ENCODE measurements at places on chromosomes 12 and 14. TPM values are rescaled to one million over a fixed set of nuclear protein-coding genes. Genes with fewer than 3 reads are reported as not detected.

DNA sequence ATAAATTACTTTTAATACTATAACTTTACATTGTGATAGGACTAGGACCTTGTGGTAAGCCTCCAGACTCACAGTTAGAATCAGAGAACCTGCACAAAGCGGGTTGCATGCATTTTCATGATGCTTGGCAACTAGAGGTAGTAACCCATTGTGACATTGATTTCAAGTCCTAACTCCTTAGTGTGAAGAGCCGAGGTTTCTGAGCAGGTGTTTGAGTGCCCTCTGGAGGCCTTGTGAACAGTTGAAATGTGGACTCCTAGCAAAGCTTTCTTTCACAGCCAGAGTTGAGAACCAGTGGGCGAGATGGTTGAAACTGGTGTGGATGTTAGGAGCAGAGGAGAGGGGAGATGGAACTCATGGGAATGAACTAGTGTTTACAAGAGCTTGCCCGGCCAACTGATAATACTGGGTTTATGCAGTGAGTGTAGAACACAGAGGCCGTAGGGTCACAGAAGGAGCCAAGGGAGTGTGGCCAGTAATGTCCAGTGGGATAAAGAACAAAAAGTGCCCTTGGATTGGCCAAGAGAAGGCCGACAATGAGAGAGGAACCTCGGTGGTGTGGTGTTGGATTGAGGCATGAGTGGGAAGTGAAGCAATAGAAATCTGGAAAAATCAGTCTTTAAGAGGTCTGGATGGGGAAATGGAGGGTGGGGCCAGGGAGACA, 10.9 kb downstream of the ZNF664 start:
- H3K4me3 ChIP-seq: no peak overlapping the region
- no peak for DNase-seq
- H3K27me3 ChIP-seq: no peaks in the 10 kb centered on the region
- H3K4me1 ChIP-seq: peaks cover 6% of the 10 kb centered on the region

- H3K4me3 ChIP-seq: no peak overlapping the region
- no peaks in the 10 kb centered on the region for H3K4me1 ChIP-seq
- no peaks in the 10 kb centered on the region for H3K27me3 ChIP-seq
- DNase-seq: no peak
These were observed 516.5 kb upstream of the MGAT4C start for GRCh38 chr12:86772696-86773095.

- no peak overlapping the region for H3K4me3 ChIP-seq
- no peaks in the 10 kb centered on the region for H3K4me1 ChIP-seq
- no peaks in the 10 kb centered on the region for H3K27me3 ChIP-seq
- H3K36me3 ChIP-seq: no peaks in the 10 kb centered on the region
- H3K27ac ChIP-seq: no peak overlapping the region
These were observed 7.9 kb upstream of the HCAR1 start for GRCh38 chr12:122738571-122738970.

GRCh38 chr12:15706010-15706676, 83.0 kb downstream of the EPS8 start:
- no peak overlapping the region for H3K4me3 ChIP-seq
- no peak for DNase-seq
- H3K4me1 ChIP-seq: peaks cover 22% of the 10 kb centered on the region
- H3K27me3 ChIP-seq: no peaks in the 10 kb centered on the region
- H3K36me3 ChIP-seq: no peaks in the 10 kb centered on the region

GRCh38 chr14:61860294-61860918, 98.2 kb downstream of the SNAPC1 start:
- H3K27me3 ChIP-seq: no peaks in the 10 kb centered on the region
- no peak overlapping the region for H3K4me3 ChIP-seq
- no peak for DNase-seq
- no peak overlapping the region for H3K27ac ChIP-seq
- H3K4me1 ChIP-seq: no peaks in the 10 kb centered on the region
- no peaks in the 10 kb centered on the region for H3K36me3 ChIP-seq

DNA sequence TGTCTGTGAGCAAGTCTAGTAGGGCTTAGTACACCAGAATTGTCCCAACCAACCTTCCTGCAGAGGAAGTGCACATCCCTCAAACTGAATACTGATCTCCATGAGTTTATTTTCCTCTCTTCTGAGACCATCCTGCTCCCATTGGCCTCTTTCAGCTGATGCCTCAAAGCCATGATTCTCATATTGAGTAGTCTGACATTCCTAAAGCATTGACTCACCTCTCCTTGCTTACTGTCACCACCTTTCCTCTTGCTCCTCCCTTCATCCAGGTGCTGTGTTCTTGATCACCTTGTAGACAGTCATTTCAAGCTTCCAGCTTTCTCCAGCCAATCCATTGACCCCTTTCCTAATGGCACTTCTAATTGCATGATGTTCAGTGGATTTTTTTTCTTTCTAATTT, 583.7 kb upstream of the USP15 start:
- no peaks in the 10 kb centered on the region for H3K36me3 ChIP-seq
- H3K4me3 ChIP-seq: no peak overlapping the region
- no peak overlapping the region for H3K27ac ChIP-seq
- H3K4me1 ChIP-seq: no peaks in the 10 kb centered on the region
- H3K27me3 ChIP-seq: no peaks in the 10 kb centered on the region

GRCh38 chr12:120142231-120142877, 25.8 kb upstream of the RAB35 start:
- no peak overlapping the region for H3K27ac ChIP-seq
- no peaks in the 10 kb centered on the region for H3K27me3 ChIP-seq
- no peaks in the 10 kb centered on the region for H3K4me1 ChIP-seq
- no peak for DNase-seq
- H3K36me3 ChIP-seq: peaks cover 86% of the 10 kb centered on the region

DNA sequence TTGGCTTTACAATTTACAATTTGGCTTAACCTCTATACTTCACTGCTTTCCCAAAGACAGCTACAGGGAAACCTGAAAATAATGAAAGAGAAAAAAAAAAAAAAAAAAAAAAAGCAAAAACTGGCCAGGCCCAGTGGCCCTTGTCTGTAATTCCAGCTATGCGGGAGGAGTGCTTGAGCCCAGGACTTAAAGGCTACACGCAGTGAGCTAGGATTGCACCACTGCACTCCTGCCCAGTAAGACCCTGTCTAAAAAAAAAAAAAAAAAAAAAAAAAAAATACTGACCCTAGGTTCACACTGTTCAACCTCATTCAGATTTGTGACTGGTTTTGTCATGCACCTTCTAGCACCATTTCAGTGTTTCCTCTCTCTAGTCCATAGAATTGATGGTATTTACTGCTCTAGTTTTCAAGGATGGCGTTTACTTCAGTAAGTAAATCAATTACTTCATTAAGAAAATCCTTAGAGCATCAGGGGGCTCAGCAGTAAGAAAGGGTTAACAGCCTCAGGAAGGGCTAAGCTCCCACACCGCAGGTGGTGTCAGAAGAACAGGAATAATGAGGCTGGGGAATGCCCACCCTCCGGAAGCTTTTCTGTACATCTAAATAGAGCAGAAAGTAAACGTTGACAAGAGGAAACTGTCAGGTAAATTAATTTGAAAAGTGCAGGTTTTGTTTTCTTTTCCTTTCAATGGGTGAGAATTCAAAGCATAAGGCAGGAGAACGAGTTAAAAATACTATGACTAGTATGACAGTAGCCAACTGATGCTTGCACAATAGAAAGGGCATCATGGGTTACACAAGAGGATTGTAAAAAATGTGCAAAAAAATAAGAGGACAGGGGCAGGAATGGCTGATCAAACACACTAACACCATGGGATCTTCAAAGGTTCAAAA, 115.0 kb upstream of the MDM1 start:
- no peak overlapping the region for H3K4me3 ChIP-seq
- H3K36me3 ChIP-seq: no peaks in the 10 kb centered on the region
- DNase-seq: no peak
- H3K4me1 ChIP-seq: peaks cover 5% of the 10 kb centered on the region
- H3K27ac ChIP-seq: no peak overlapping the region
- no peaks in the 10 kb centered on the region for H3K27me3 ChIP-seq

Gene SLC5A8
- total RNA-seq: not detected

Gene MYG1
- total RNA-seq: 23.4 TPM

Gene SLC22A17
- total RNA-seq: 72.3 TPM

Gene RNASE3
- total RNA-seq: not detected

Gene RD3L
- not detected for total RNA-seq

Gene ERBB3
- 3.2 TPM for total RNA-seq

Measured in thoracic aorta (tissue), 2 donors.